ENCODE measurements at places on chromosomes 5 and 9.

DNA sequence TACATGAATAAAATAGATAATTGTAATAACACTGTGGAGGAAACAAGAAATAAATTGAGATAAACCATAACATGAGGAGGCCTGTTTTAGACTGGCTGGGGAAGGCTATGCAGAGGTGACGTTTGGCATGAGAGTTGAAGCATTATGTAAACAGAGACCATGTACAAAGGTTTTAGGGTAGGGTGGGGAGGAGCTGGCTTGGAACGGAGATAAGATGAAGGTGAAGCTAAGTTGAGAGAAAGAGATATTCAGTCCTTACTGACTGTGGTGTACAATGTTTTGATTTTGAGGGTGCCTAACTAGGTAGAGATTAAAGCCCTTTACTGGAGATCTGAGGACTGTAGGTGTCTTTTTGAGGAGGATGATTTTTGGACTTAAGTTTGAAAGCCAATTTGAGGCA, 17.8 kb downstream of the MAN2A1 start:
- DNase-seq = no peak

- DNase-seq = no peak
Measured at GRCh38 chr5:149757956-149758355, 27.8 kb downstream of the PPARGC1B start.

DNA sequence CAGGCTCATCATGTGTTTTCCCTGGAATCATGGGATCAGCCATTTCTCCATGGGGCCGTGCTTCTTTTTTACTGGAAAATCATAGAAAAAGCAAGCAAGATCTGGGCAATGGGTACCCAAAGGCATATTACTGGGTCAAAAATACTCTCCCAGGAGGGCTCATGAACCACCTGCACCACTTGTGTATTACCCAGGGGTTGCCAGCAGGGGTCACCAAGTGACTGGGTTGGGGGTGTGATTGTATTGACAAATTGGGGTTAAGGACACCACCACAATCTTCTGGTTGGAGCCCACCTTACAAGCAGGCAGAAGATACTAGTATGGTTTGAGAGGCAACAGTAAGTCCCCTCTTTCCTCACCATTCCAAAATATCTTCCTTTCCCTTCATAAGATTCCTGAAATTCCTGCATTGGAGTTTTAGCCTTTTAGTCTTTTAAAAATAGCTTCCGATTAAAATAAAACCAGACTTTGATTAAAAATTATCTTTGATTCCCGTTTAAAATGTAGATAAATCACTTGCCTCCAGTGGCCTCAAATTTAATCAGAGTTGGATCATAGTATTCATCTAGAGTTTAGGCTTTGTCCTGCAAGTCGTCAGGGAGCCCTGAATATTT, 603.3 kb downstream of the KIF4B start:
- peak; percentile 38 for DNase-seq

GRCh38 chr9:113176803-113177202, 26.0 kb downstream of the SLC31A2 start:
- no peak for DNase-seq

GRCh38 chr5:1315709-1316587, 21.1 kb upstream of the TERT start:
- peak; percentile 74 for DNase-seq

DNA sequence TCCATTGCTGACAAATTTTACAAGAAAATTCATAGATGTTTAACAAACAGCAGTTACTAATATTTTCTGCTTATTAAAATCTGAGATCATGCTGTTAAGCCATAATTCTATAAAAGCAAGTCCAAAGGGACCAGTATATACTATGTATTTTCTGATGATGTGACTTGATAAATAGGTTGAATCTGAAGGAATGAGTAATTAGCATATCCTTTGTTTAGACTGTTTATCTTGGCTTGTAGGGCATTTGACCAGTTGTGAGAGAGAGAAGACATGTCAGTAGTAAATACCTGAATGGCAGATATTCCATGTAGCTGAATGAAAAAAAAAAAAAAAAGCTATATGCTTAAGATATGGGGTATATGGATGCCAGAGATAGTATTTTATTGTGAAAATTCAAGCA, 14.6 kb downstream of the CPEB4 start:
- no peak for DNase-seq
